CD4-positive, alpha-beta T cell treated with Interleukin-4 for 4 hours (primary cell): ENCODE measurements at places on chromosomes 1 and 21.

DNA sequence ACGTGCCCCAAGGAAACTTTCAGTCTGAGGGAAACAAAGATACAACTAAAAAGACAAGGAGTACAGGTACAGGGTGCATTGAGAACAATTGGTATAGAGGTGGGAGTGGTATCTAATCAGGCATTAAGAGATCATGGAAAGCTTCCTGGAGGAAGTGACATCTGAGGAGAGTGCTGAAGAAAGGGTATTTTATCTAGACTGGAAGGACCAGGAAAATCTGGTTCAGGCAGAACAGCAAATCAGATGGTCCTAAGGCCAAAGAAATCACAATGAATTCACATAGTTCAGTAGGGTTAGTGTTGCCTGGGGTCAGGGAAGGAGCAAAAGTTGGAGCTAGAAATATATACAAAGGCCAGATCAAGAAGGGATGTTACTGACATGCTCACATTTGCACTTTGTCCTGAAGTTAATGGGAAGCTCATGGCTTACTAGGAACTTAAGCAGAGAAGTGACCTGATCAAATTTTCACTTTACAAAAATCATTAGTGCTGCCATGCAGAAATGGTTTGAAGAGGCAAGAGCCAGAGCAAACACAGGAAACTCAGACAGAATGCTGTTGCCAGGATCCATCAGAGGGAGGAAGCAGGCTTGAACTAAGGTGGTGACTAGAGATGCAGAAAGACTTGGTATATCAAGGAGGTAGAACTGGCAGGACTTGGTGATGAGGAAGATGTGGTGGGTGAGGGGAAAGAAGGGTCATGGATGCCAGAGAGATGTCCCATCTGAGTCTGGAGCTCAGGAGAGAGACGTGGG lies 14.5 kb upstream of the CTTNBP2NL start:
- no peak for DNase-seq

DNA sequence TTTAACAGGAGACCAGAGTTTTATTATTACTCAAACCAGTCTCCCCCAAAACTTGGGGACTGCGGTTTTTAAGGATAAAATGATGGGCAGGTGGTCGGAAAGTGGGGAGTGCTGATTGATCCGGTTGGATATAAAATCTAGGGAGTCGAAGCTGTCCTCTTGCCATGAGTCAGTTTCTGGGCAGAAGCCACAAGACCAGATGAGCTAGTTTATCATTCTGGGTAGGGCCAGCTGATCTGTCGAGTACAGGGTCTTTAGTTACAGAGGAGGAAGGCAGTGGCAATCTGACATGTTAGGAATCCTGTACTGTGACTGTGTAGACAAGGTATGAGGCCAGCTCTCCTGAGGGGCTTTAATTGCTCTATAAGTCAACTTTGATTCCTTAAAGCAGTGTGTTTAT lies 22.9 kb upstream of the FOXE3 start:
- DNase-seq, result no peak

DNA sequence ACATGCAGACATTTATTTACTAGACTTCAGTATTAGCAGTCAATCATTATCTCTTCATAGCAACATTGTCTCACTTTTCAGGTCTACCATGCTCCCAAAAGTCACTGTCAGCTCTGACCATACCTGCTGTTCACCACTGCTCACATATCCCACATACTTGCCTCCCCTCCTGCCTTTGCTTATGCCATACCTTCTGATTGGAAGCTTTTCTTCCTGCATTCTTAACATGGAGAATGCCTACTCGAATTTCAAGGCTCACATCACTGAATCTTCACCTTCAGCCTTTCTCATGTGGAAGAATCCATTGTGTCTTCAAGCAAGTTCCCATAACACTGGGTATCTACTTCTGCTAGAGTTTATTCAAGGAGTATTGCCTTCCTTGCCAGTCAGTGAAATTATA lies 135.4 kb downstream of the NTNG1 start:
- no peak for DNase-seq

DNA sequence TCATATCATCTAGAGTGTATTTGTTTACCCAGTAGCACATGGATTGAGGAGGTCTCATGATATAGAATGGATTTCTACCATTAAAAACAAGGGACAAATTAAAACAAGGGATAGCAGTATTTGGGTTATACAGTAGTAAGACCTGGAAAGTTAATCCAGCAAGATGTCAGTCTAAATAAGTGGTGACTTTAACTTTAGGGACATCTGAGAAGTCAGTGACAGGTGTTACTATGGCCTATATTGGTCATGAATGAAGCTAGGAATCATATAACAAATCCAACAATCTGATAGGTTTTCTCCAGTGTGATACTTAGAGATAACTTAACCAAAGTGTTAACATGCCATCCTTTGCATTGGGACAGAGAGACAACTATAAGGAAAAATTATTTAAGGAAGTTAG lies 42.7 kb upstream of the DHCR24 start:
- no peak for DNase-seq

DNA sequence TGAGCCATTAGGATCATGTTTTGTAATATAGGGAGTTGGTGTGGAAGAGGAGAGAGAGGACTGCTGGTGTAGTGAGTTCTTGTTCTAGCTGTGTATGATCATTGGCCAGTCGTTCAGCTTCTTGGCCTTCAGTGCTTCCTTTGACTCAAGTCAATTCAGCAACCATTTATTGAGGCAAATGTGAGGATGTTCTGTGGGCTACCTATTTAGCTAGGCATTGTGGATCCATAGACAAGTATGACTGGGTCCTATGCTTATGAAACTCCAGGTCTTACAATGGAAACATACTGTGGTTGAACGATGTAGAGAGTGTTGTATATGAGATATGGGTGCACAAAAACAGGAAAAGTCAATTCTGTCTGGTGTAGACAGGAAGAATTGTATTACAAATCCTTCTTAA lies 41.7 kb downstream of the NFIA start:
- DNase-seq, result no peak

DNA sequence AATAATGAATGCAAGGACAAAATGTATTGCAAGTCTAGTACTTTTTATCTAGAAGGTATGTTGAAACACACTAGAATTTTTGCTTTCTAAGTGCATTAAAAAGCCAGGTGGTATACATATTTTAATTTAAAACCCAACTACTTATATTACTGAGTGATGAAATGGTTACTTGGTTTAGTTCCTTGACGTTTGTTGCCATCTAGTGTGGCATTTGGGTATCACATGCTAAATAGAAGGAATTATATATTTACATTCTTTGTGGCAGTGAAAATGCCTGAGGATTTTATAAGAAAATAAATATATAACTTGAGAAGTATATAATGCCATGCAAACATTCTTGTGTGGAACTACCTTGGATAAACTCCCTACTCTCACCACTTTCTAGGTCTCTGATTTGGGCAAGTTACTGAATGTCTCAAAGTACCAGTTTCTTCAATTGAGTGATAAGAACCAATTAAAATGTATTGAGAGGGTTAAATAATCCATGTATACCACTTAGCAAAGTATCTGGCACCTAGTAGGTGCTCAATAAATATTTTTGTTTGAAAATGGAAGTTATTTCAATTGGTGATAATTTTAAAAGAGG lies 69.6 kb downstream of the SDCCAG8 start:
- peak; percentile 53 for DNase-seq

GRCh38 chr1:234781241-234782065 lies 171.5 kb upstream of the IRF2BP2 start:
- DNase-seq, result no peak

GRCh38 chr1:113194846-113195830 lies 122.1 kb downstream of the LRIG2 start:
- DNase-seq, result no peak

DNA sequence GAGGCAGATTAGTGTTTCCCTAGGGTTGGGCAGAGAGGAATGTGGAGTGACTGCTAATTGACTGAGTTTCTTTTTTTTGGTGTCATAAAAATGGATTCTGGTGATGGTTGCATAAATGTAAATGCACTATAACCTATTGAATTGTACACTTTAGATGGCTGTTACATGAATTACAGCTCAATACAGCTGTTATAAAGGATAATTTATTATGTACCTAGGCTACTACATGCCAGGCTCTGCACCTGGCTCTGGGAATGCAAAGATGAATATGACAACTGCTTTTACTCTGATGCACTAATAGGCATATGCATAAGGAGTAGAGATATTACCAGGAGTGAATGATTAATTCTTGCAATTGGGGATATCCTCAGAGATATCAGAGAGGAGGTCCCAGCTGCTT lies 345.3 kb downstream of the PTBP2 start:
- DNase-seq, result no peak

- DNase-seq, result no peak
Measured at GRCh38 chr1:55225228-55225627, 10.1 kb upstream of the USP24 start.

- no peak for DNase-seq
Measured at GRCh38 chr1:232327899-232328298, 302.0 kb downstream of the SIPA1L2 start.

DNA sequence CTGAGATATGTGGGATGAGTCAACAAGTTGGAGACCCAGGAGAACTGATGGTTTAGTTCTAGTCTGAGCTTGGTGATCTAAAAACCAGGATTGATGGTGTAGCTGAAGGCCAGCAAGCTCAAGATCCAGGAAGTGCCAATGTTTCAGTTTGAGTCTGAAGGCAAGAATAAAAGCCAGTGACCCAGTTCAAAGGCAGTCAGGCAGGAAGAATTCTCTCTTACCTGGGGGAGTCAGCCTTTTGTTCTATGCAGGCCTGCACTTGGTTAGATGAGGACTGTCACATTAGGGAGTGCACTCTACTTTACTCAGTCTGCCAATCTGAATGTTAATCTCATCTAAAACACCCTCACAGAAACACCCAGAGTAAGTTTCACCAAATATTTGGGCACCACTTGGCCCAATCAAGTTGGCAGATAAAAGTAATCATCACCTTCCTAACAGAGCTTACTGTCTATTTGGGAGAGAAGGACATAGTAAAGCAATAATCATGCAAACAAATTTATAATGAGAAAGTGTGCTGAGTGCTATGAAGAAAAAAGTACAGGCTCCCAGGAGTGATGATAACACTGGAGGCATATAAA lies 63.4 kb downstream of the TSEN15 start:
- no peak for DNase-seq

GRCh38 chr1:162302306-162303003 lies 74.2 kb downstream of the SPATA46 start:
- no peak for DNase-seq

DNA sequence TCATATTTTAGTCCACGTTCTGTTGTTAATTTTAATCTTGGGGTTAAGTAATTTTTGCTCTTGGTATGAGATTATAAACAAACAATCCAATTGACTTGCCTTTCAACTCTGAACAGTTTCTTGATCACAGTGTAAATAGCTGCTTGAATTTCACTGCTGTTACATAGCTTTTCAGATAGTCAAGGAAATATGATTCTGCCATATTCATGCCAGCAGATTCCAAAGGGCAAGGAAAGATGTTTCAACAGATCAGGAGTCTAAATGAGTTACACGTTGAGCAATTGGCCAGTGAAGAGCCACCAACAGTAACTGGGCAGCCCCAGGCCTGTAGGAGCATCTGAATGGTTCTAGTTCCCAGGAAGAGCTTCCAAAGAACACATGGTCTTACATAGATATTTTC lies 93.6 kb downstream of the LEPR start:
- no peak for DNase-seq

- no peak for DNase-seq
Measured at GRCh38 chr1:203149188-203149840, 21.8 kb downstream of the ADORA1 start.
